HFFc6 (cell line): ENCODE measurements at places on chromosomes 13 and 19. TPM values are rescaled to one million over a fixed set of nuclear protein-coding genes. Genes with fewer than 3 reads are reported as not detected.

JOSD2 gene
- total RNA-seq, result 67.0 to 86.2 TPM (median 79.7 TPM) in 3 replicates

- H3K27ac ChIP-seq, result no peak overlapping the region
- DNase-seq, result no peak
- no peak overlapping the region for H3K4me3 ChIP-seq
- peaks cover 4% of the 10 kb centered on the region for H3K27me3 ChIP-seq
These were observed 31.6 kb upstream of the USP12 start for GRCh38 chr13:27203186-27203585.

DNA sequence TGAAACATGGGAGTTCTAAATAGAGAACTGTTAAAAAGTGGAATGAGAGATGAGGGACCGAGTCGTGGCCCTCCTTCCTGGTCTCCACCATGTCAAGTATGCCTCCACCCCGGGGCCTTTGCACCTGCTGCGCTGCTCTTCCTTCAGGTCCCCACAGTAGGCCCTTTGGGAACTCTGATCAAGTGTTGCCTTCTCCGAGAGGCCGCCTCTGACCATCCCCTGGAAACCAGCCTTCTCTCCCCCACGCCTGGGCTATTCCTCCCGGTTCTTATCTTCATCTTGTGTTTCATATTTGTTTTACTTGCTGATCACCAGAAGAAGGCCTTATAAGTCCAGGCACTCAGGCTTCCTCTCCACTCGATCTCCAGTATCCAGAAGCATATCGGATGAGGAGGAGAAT, 40.0 kb downstream of the IRS2 start:
- H3K27me3 ChIP-seq, result peaks cover 9% of the 10 kb centered on the region
- H3K4me1 ChIP-seq, result peaks cover 16% of the 10 kb centered on the region
- H3K27ac ChIP-seq, result no peak overlapping the region
- DNase-seq, result no peak
- H3K36me3 ChIP-seq, result no peaks in the 10 kb centered on the region
- H3K4me3 ChIP-seq, result no peak overlapping the region

- H3K27me3 ChIP-seq, result peaks cover 11% of the 10 kb centered on the region
- no peaks in the 10 kb centered on the region for H3K4me1 ChIP-seq
- no peaks in the 10 kb centered on the region for H3K36me3 ChIP-seq
- DNase-seq, result no peak
- H3K4me3 ChIP-seq, result no peak overlapping the region
These were observed 36.6 kb upstream of the PEPD start for GRCh38 chr19:33558151-33558550.
